Vagina (tissue), 2 donors: ENCODE measurements at places on chromosomes 1 and 21.

- no peak for DNase-seq
Observed at GRCh38 chr1:3459051-3459908, 4.8 kb downstream of the ARHGEF16 start.

- no peak for DNase-seq
Observed at GRCh38 chr1:40563266-40563665, 31.8 kb downstream of the ZNF684 start.

DNA sequence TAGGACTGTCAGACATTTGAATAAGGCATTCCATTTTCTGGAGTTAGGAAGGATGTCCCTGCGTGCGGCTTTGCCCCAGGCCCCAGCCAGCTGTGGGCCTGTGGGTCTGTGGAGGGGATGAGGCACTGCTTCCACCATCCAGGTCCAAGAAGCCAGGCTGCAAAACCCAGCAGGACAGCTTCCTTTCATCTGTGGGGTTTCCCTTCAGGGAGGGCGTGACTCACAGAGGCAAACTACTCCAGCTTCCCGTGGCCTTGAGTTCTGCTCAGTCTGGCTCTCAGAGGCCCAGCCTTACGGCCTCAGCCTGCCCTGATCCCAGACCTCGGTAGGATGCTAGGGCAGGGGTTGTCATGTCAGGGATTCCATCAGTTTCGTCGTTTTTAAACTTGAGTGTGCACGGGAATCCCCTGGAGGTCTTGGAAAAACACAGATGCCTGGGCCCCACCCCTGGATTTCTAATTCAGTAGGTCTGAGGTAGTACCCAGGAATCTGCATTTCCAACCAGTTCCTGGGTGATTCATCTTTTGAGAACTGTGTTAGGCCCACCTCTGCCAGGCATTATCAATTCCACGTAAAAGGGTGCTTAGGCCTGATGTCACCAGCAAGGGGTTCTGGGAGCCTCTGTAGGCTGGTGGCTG, 32.3 kb upstream of the TENT5C start:
- no peak for DNase-seq

DNA sequence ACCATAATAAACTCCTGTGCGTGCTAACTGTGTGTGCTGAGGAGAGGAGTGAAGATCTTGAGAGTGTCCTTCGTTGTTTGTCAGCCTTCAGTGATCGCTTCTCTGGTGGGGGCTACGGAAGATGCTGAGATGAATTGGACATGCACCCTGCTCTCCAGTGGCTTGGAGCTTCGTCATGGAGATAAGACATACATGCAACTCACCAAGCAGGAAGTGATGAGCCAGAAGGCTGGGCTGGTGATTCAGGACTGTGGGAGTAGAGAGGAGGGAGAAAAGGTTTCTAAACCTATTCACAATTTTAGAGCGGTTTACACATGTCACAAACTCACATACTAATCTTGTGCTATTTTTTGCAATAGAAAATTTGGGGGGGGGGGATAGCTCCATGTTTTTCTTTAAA, 128.9 kb upstream of the ADAR start:
- DNase-seq = no peak

DNA sequence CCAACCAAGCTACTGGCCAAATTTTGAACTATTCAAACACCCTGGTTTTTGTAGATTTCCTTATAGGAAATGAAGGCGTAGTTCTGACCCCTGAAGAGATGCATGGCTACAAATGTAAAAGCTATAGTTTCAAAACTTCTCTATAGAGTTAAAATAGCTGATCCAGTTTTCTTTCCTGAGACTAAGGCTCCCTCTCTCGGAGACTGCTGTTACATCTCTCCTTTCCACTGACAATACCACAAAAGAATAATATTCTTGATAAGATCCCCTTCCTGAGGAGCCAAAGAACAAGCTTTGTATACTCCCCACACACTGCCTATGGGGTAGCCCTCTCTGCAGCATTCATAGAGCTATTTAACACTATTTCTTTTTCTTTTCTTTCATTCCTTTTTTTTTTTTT, 6.7 kb upstream of the CFAP126 start:
- no peak for DNase-seq

GRCh38 chr1:11680270-11681070, 478 bp downstream of the MAD2L2 start:
- DNase-seq = no peak
